Activated T-helper 17 cell treated with anti-CD3 and anti-CD28 coated beads, Interleukin-2, amount 50 U/mL, for 72 hours (primary cell): ENCODE measurements at places on chromosomes 7 and 10. TPM values are rescaled to one million over a fixed set of nuclear protein-coding genes. Genes with fewer than 3 reads are reported as not detected.

Gene ATP5F1C
- 328 TPM for total RNA-seq

DNA sequence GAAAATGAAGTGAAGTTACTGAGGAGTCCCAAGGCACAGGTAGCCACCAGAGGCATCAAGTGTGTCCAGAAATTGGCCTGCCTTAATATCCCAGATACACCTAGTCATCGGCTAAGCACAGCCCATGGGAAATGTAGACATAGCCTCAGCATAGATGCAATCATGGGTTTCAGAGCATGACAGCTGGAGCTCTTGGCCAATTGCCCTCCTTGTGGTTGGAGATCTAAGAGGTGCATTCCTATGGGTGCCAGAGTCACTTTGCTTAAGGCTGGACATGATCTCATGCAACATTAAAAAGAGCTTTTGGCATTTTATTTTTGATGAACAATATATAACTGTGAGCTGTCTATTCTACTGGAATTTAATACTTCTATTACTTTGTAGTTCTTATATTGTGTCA, 758.0 kb upstream of the LRRTM3 start:
- ATAC-seq, result no peak

DNA sequence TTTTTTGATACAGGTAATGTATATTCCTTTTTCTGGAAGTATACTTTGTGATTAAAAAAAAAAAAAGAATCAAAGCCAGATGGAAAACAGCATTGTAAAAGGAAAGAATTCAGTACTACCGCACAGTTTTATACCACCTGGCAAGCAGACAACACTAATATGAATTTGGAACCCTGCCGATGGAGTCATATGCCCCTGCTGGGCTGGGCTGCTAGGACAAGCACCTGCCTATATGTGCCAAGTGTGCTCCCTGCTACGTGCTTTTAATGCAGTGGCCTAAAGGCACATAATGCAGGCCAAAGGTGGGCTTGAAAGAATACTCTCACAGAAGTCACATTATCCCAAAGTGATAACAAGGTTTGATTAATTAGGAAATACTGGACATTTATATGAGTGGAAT, 29.8 kb upstream of the WAC start:
- no peak for ATAC-seq

- ATAC-seq, result no peak
Measured at GRCh38 chr7:55502858-55503440, 69.4 kb downstream of the VOPP1 start.

DNA sequence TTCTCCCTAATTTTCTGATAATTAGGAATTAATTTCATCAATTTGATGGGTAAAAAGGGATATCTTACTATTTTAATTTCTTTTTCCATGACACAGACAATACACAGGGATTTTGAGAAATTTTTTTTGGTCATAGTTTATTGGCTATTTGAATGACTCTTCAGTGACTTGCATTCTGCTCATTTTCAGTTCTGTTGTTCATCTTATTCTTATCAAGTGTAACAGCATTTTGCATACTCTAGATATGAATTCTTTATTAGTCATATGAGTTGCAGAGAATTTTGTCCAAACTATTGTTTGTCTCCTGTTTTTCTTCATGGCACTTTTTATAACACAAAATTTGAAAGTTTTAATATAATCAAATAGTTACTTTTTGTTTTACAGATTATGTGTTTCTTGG, 41.7 kb downstream of the MKLN1 start:
- ATAC-seq, result peak; percentile 63
